Lung (tissue), 17 donors: ENCODE measurements at places on chromosomes 5 and 9.

DNA sequence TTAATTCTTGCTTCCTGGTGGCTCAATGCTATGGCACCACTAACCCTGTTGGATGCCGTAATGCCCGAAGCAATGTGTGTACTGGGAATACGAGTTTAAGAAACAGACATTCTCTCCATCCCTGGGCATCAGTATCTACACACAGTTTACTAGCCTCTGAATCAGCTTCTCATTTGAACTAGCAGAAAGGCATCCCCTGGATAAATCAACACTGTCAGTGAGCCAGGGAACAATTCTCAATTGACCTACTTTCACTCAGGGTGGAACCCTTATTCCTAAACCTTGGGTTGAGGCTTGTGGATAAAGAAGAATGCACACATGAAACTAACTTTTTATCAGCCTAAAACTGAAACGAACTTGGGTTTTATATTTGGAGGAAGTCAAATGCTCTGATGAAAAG, 331.0 kb downstream of the GADD45G start:
- DNase-seq: no peak

GRCh38 chr5:72559866-72560766, 52.9 kb upstream of the ZNF366 start:
- DNase-seq: no peak

- no peak for DNase-seq
Measured at GRCh38 chr5:158725297-158725851, 374.3 kb downstream of the EBF1 start.

GRCh38 chr5:14873093-14873492, 1.5 kb upstream of the ANKH start:
- no peak for DNase-seq

- no peak for DNase-seq
Measured at GRCh38 chr9:111928359-111928720, 31.7 kb downstream of the UGCG start.

GRCh38 chr5:68818057-68818695, 275.6 kb upstream of the SLC30A5 start:
- peak; percentile 55 for DNase-seq

DNA sequence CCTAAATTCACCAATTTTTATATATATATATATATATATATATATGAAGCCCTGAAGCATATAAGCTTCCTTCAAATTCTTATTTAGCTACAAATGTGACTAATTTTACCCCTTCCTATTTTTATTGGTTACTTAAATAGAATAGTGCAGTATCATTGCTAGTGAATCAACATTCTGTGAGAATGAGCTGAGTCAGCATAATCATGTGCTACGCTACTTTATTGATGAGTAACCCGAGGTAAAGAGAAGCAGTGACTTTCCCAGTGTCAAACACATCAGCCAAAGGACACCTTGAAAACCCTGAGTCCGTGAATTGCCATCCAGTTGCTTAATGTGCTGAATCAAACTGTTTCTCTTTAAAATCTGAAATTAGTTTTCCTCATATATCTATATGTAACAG, 546.2 kb downstream of the DMRTA1 start:
- no peak for DNase-seq

GRCh38 chr9:26229324-26230054, 551.2 kb upstream of the TUSC1 start:
- no peak for DNase-seq

DNA sequence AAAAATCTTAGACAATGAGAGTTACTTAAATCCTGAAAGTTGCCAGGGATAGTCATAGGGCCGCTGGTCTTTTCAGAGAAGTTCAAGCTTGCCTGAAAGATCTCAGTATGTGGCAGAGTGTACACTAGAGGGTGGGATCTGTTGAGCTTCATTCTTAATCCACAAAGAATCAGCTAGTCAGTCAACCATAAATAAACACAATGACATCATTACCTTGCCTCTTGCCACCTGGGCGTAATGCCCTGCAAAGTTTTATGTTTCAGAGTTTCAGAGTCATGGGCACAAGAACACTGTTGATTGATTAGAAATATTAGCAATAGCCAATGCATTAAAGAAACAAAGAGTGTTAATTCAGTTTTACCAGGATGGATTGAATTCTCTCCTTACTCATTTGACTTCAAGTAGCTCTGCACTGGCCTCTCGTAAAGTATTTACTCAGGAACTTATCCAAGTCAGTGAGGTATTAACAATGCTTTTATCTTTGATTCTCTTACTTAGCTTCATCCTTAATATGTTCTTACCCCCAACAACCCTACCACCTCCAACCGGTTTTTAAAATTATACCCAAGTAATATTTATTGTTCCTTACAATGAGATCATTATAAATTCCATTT, 14.3 kb upstream of the ANXA1 start:
- no peak for DNase-seq

GRCh38 chr9:116020801-116021200, 132.8 kb upstream of the PAPPA start:
- no peak for DNase-seq

DNA sequence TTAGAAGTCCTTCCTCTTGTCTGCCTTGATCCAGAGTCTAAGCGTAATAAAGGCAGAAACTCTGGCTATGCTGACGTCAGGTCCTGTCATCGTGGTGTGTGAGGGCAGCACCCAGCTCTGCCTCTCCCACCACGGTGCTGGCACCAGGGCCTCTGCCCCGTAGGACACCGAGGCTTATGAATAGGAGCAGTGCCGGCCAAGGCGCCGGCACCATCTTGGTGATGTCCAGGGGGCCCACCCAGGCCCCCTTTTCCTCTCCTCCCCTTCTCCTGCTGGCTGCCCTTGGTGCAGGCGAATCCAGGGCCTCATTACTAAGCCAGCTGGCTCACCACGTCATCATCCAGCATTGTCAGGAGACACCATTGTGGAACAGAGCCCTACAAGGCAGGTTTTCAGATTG, 252.3 kb downstream of the FANCC start:
- no peak for DNase-seq

- DNase-seq: no peak
Measured at GRCh38 chr5:95738072-95738471, 6.9 kb downstream of the RHOBTB3 start.

GRCh38 chr9:100099722-100100042, 639 bp downstream of the INVS start:
- no peak for DNase-seq

GRCh38 chr5:27511061-27511460, 472.7 kb upstream of the CDH9 start:
- DNase-seq: no peak

DNA sequence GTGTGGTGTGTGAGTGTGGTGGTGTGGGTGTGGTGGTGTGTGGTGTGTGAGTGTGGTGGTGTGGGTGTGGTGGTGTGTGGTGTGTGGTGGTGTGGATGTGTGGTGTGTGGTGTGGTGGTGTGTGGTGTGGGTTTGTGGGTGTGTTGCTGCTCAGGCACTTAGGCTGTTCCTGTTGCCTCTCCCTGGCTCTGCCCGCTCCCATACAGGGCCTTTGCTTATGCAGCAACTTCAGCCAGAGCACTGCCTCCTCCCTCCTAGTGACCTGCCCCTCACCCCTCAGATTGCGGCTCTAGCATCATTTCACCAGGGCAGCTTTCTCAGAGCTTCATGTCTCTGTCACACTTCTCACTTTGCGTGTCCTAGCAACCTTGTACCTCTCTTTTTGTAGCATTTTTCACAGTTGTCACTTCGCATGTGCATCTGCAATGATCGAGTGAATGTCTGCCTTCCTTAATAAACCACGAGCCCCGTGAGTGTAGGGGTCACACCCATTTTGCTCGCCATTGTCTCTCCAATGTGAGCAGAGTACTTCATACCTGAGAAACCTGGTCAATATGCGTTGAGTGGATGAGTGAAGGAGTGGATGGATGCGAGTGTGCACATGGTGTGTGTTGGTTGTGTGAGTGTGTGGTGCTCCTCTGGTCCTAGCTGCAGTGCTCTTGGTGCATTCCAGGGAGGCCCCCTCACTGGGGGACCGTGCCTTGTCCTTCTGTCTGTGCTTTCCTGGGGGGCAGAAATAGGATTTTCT, 167.9 kb upstream of the PANK3 start:
- DNase-seq: no peak

DNA sequence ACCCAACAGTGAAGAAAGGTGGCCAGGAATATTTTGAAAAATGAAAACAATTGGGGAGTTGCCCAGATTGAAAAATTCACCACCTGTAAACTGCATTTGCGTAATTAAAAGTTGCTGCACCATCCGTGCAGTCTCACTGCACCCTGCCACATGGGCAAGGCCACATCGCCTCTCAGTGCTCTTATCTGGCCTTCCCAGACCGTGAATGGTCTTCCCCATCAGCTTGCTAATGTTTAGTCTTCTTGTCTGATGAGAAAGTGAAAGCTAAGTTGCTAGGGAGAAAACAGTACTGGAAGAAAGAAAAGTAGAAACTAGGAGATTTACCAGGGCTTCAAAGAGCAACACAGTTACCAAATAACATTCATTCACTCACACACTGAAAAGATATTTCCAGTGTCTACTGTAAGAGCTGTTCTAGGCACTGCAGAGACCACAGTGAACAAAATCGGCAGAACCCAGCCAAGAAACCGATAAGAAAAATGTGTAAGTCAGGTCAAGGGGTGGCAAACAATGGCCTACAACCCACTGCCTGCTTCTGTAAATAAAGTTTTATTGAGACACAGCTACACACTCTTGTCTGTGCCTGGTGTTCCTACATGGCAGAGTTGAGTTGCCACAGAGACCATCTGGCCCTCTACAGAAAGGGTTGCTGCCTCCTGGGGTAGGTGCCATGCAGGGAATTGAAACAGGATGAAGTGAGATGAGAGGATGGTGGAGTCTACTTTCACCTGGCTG, 51.2 kb upstream of the CTSL start:
- DNase-seq: no peak

- no peak for DNase-seq
Measured at GRCh38 chr5:131156385-131156784, 8.7 kb downstream of the HINT1 start.

- no peak for DNase-seq
Measured at GRCh38 chr9:99731950-99732349, 89.7 kb upstream of the NR4A3 start.

- peak; percentile 85 for DNase-seq
Measured at GRCh38 chr9:109779711-109780452, at the start of gene PALM2AKAP2. TSS of gene PALM2AKAP2 (plus strand) at chr9:109780198. CDS start at chr9:109780489, 291 bp downstream.

DNA sequence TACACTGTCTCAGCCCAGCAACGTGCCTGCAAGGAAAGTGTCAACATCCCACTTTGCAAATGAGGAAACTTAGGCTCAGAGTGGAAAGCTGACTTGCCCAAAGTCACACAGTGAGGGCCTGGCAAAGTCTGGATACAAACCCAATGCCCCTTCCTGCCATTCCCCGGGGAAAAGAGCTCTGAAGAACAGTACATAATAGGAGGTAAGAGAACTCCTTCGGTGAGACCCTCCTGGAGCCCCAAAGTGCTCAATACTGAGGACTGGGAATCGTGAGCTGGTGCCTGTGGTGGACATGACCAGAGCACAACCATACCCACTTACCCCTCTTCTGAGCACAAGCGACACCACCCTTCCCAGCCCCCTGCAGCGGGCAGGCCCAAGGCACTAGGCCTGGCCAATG, 13.4 kb upstream of the CPLX2 start:
- no peak for DNase-seq

GRCh38 chr9:84598921-84599636, 70.5 kb upstream of the NTRK2 start:
- no peak for DNase-seq

DNA sequence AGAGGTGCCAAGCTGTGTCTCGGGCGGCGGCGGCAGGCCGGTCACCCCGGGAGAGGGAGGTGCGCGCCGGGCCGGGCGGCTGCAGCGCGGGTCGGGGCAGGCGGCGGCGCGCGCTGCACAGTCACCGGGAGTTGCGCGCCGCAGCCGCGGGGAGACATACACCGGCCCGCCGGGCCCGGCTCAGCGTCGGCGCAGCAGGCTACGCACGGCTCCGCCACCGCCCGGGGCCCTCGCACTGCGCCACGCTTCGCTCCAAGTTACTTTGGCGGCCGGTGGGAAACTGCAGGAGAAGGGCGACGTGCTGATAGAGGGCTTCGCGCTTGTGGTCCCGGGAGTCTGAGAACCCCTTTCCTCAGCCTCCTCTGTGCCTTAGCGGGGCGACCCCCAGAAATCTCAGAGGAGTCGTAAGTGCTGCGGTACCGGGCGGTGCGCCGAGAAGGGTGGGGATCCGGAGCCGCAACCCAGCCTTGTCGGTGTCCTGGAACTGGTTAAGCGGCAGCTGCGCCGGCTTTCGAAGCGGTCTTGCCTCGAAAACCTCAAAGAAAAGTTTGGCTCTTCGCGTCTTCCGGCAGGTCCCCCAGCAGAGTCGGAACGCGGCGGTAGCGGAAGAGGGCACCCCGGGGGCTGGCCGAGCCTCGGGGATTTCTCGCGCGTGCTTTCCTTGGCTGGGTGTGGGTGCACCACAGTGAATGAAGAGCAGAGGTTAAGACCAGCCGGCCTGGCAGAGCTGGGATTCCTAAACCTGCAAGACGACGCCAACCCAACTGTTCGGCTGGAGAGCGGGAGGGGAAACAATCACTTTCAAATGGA, at the start of gene EFNA5:
TSS of gene EFNA5 (minus strand) at position 6 of the 810 bp plus-strand sequence.
- peak; percentile 65 for DNase-seq

DNA sequence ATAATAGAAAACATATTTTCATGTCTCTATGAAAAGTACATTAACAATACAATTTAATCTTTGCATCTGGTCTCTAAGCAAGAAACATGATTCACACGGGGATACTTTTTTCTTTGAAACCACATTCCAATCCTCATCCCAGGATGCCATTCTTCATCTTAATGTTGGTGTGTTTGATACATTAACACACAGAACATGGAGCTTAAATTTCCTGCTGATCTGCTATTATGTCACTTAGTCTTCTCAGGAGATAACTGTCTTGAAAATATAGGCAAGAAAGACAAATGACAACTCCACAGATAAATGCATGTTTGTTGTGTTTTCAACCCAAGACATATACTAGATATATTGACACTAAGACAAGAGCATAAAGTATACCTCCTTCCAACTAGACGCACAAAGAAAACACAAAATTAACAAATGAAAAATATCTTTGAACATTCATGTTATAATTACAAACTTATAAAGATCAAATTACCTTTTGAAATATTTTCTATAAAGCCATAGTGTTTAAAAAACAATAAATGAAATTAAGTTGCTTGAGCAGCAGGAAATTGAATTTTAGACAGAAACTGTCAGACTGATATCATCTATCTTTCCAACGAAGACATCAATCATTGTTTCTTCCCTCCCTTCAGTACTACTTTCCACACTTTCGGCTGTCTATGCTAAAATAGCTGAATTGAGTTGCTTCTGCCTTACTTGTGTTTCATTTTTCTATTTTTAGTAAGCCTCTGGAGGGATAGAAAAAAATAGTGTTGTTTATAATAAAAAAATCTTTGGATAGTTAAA, 1676.7 kb upstream of the CDH9 start:
- DNase-seq: no peak

GRCh38 chr5:135436951-135437418, 10.2 kb downstream of the DCANP1 start:
- DNase-seq: no peak

DNA sequence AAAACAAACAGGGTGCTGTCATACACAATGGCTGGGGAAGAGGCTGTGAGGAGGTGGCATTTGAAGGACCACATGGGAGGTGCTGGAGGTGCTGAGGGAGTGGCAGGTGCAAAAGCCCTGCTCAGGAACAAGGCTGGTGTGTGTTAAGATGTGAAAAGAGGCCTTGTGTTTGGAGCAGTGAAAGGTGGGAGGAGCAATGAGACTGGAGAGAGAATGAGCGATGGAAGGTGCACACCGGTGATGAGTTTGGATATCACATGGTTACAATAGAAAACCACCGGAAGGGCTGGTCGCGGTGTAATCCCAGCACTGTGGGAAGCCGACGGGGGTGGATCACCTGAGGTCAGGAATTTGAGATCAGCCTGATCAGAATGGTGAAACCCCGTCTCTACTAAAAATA, 9.2 kb upstream of the FIBCD1 start:
- DNase-seq: no peak
